Brain microvascular endothelial cell (primary cell): ENCODE measurements at places on chromosomes 4 and X.

- no peak for DNase-seq
Measured at GRCh38 chrX:34275699-34276098, 143.6 kb upstream of the FAM47A start.

- DNase-seq, result no peak
Measured at GRCh38 chr4:116688536-116688935, 396.8 kb downstream of the TRAM1L1 start.

- peak; percentile 53 for DNase-seq
Measured at GRCh38 chr4:186400676-186401075, 134.7 kb downstream of the F11 start.

DNA sequence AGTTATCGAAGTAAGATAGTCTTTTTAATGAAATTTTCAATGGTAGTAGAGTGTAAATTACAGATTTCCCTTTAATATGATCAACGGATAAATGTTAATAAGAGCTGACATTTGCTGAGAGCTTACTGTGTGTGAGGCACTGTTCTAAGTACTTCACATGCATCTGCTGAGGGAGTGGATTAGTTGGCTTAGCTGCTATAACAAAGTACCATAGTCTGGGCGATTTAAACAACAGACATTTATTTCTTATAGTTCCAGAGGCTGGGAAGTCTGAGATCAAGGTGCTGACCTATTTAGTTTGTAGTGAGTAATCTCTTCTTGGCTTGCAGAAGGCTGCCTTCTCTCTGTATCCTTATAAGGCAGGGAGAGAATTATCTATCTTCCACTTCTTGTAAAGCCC is 174.3 kb downstream of the CEP135 start:
- no peak for DNase-seq

GRCh38 chr4:145132511-145133098 is 34.5 kb downstream of the ABCE1 start:
- DNase-seq, result peak; percentile 11

- DNase-seq, result no peak
Measured at GRCh38 chr4:78624048-78624447, 72.5 kb downstream of the ANXA3 start.

DNA sequence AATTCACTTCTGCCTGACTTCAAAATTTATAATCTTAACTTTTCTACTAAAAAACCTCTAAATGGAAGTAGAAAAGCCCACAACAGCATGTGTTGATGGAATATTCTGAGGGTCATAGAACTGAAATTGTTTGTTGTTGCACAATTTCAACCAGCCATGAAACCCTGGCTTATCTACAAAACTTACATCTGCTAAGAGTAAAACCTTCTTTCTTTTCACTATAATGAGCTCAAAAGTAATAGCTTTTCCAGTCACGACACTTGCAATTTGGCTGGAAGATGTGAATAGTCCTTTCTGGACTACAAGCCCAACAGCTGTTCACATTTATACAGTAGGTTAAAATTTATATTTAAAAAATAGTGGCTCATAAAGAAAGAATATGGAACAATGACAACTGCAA is 250.0 kb downstream of the GPAT3 start:
- no peak for DNase-seq

GRCh38 chr4:3871881-3872833 is 106.0 kb downstream of the ADRA2C start:
- no peak for DNase-seq

- DNase-seq, result peak; percentile 51
Measured at GRCh38 chr4:183443655-183444213, 702 bp upstream of the CDKN2AIP start.

GRCh38 chr4:106773076-106773905 is 262.8 kb downstream of the DKK2 start:
- DNase-seq, result peak; percentile 14

DNA sequence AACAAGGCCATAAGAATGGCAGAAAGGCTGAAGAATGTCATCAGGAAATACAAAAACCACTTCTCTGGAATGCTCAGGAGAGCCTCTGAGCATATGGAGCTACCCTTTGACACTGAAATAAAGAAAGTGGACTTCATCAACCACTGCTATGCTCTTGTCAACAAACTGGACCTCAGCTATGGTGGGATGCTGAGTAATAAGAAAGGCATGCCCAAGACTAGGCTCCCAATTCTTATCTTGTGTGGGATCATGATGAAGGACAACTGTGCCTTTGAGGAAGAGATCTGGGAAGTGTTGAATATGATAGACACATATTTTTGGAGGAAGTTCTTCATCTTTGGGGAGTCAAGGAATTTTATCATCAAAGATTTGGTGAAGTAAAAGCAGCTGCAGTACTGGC is 86.9 kb upstream of the MAGEB16 start:
- peak; percentile 26 for DNase-seq

- DNase-seq, result no peak
Measured at GRCh38 chrX:30282527-30282926, 26.7 kb downstream of the NR0B1 start.

DNA sequence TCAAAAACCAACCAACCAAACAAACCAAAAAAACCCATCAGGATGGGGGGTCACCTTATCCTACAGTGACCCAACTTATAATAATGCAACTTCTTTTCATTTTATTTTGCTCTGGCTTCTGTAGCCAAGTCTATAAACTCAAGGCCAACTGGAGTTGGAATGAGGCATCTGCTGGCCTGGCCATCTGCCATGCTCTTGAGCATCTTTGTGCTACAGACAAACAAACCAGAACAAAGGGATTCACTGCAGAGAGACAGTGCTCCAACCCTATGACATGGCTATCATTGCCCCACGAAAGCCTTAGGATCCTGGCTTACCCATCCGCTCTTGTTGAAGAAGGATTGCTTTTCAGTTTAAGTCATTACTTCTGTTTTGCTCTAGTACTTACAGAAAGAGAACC is 49.2 kb upstream of the SCRG1 start:
- no peak for DNase-seq

DNA sequence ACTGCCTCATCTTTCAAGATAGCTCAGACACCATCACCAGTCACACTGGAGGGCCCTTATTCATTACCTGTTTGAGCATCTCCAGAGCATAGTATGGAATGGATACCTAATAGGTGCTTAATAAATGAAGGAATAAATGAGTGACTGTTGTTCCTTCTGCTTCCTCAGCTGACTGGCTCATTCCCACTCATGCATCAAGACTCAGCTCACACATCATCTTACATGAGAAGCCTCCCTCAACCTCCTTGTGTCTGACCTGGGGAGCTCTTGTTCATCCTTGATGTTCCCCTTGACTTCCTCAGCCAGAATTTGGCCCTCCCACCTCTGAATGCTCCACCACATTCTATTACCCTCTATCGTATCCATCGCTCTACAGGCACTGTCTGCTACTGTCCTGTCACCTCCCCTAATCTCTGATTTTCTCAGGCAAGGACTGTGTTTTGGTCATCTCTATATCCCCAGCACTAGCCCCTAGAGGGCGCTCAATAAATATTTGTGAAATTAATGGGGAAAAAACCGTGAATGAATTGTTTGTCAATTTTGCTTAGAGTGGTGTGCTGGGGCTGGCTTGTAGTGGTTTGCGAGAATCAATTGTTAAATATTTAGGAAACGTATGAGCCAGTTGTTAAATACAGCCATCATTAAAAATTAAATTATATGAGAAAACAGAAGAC is 88.3 kb downstream of the NHSL2 start:
- no peak for DNase-seq

DNA sequence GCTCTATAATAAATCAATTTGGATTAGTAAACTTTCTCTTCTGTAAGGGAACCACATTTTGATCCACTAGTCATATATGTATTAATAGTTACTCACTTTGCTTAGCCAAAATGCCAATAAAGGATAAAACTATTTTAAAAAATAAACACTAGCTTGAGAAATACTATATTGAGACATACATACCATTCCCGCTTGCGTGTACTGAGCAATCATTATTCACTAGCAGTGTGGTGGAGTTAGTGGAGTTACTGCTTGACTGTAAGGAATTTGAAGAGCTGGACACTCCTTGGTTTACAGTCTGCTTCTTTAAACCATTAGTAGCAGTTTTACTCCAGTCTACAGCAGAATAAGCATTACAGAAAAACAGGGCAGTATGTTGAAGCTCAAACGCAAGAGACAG is 10.8 kb upstream of the PHKA2 start:
- DNase-seq, result peak; percentile 62

DNA sequence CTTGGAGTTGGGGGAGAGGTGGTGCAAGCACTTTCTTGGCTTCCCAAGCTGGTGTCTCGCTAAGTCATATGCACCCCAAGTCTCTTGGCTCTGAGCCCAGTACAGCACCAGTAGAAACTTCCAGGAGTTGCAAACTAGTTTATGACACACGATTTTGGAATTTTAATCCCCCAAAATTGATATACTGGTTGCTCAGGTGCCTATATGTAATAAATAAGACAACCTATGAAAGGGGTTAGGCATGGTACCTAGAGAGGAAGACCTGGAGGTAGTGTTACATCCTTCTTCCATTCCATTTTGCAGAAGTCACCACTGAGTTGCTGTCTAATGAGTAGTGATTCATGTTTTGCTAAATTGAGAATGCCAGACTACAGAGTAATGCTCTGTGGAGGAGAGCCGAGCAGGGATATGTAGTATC is 4.3 kb upstream of the SLC4A4 start:
- peak; percentile 25 for DNase-seq

DNA sequence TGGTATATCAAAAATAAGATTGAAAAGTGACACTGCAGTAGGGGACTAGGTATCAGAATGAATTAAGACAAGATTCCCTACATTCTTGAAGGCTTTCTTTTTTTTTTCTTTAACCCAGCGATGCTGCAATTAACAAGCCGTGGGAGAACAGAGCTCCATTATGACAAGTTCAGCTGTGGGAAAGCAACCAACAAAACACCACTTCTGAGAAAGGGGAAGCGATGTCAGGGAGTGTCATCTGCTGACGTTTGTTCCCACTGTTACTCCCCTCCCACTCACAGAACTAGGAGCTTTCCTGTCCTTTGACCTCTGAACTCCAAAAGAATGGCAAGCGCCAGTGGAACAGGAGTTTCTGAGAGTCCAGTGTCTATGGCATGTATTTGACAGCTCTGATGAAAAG is 90.2 kb upstream of the SLITRK2 start:
- peak; percentile 8 for DNase-seq

GRCh38 chr4:1381944-1382541 is 24.2 kb downstream of the NKX1-1 start:
- no peak for DNase-seq

GRCh38 chrX:48648336-48648751 is 35.3 kb upstream of the WAS start:
- DNase-seq, result peak; percentile 12

GRCh38 chr4:87559090-87559837 is 30.1 kb upstream of the SPARCL1 start:
- DNase-seq, result no peak

- DNase-seq, result no peak
Measured at GRCh38 chr4:1209821-1210220, 37.4 kb upstream of the SPON2 start.

- DNase-seq, result peak; percentile 95
Measured at GRCh38 chr4:3369781-3370674, 71.7 kb upstream of the HGFAC start.

DNA sequence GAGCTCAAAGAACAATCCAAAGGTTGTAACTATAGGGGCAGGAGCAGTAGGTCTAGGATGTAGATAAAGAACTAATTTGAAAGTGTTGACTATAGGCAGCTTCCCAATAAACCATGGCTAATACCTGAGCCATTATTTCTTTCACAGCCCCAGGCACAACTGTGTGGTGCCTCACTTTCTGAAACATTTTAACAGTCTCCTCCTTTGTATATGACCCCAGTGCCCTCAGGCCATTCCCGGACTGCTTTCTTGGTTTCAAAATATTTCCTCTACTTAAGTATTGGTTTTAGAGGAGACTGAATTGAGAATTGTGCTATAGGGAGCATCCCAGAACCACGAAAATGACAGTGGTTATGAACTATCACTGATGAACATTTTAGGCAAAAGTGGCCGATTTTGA is 728.7 kb downstream of the IL1RAPL1 start:
- no peak for DNase-seq

GRCh38 chr4:106569146-106570031 is 200.8 kb upstream of the GIMD1 start:
- no peak for DNase-seq

DNA sequence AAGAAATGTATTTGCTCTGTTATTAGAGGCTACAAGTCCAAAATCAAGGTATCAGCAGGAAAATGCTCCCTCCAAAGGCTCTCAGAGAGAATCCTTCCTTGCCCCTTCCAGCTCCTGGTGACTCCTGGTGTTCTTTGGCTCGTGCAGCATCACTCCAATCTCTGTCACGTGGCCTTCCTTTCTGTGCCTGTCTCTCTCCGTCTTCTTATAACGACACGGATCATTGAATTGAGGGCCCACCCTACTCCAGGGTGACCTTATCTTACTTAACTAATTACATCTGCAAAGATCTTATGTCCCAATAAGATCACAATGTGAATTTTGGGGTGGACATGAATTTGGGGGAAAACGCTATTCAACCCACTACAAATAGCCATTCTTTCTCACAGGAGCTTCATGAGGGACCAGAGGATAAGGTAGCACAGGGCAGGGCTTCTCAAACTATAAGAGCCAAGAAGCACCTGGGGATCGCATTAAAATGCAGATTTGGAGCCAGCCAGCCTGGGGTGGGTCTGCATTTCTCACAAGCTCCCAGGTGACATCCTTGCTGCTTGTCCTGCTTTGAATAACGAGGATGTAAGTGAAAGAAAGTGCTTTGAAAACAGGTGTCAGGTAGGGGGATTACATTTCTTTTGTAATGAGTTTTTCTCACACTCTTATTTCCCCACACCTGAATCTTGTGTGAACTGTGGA is 41.9 kb upstream of the APLN start:
- DNase-seq, result no peak

DNA sequence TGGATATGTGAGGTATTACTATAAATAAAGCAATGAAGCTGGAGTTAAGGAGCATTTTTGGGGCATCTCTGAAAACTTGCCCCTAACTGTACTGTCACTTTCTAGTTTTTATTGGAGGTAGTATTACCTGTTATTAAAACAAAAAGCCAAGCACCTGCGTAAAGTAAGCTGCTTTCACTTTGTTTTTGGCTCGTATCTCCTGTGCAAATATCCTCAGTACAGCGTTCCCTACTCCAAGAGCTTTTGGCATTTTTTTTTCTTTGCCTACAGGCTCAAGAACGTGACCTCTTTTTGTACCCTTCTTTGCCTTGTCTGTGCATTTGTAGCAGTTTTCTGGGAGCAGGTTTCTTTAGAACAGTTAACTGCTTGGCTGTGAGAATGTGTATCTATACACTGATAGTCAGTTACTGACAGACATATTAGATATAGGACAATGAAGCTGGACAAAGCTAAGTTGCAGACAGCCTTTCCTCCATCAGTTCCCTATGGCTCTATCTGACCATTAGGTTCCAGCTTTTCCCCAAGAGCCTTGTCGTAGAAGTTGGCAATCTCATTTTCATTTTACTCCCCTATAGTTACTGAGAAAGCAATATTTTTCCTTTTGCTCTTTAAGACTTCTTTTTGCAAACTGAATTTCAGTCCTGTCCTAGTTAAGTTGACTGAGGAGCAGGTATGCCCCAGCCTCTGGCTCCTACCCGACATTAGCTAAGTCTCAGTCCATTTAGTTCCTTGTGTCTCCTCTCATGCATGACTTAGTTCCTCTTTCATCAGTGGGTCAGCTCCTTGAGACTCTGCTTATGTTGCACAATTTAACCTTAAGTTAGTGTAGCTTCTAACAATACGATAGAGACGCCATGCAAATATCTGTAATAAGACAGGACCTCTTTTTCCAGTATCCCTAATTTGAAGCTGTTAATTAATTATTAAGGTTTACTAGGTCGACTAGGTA is 71.5 kb upstream of the HPRT1 start:
- no peak for DNase-seq

- peak; percentile 80 for DNase-seq
Measured at GRCh38 chr4:102620697-102621497, 119.7 kb downstream of the NFKB1 start.

GRCh38 chr4:182776376-182777105 is 140.6 kb downstream of the DCTD start:
- no peak for DNase-seq
